ENCODE measurements at places on chromosomes 6 and 20.

DNA sequence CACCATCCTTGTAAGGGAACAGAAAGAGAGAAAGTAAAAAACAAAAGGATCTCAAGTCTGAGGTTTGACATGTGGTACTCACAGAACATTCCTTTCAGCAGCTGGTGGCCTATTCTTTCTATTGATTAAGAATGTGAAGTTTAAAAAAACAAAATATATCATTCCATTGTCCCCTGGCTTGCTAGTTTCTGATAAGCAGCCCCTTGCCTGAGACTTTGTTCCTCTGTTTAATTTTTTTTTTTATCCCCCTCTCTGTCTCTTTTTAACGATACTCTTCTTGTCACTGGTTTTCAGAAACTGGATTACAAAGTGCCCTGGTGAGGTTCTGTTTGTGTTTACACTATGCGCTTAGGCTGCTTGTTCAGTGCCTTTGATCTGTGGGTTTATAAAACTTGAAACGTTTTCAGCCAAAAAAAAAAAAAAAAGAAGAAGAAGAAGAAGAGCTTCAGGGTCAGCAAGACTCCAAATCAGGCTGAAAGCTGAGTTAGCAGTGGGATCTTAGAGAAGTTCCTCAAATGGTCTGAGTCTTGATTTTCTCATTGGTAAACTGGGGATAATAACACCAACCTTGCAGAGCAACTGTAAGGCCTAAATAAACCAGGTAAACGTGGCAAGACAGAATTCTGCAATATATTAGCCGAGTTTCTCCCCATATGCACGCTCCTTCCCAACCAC is 45.1 kb upstream of the SLC22A23 start:
- DNase-seq, result no peak

- no peak for DNase-seq
These were observed 560.4 kb upstream of the SYNCRIP start for GRCh38 chr6:86203044-86203443.

- DNase-seq, result no peak
These were observed 111.0 kb downstream of the TBXT start for GRCh38 chr6:166056637-166057036.

DNA sequence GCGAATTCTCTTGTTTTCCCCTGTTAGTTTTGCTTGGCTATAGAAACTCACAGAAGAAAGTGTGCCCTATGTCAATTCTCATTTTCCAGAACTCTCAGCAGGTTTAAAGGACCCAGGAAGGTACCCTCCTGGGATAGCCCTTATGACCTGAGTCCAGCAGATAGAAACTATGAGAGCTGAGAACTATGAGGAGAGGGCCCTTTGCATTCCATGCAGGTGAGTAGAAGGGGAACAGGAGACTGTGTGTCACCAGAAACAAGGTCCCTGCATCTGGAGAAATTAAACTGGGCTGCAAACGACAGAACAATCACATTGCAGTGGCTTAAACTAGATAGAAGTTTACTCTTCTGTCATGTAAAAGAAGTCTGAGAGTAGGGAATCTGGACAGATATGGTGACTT is 35.7 kb upstream of the SCUBE3 start:
- DNase-seq, result no peak

DNA sequence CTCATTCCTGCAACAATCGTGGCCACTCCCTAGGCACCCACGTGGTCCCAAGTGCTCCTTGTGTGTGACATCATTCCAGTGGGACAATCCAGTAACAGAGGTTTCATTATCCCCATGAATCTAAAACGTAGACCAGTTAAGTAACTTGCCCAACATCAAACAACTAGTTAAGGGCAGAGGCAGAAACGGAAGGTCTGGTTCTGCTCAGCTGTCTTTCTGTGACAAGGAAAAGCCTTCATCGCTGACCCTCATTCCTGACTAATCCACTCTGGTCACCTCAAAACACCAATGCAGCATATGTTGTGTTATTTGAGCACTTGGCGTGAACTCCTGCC is 261.4 kb upstream of the JARID2 start:
- DNase-seq, result no peak

DNA sequence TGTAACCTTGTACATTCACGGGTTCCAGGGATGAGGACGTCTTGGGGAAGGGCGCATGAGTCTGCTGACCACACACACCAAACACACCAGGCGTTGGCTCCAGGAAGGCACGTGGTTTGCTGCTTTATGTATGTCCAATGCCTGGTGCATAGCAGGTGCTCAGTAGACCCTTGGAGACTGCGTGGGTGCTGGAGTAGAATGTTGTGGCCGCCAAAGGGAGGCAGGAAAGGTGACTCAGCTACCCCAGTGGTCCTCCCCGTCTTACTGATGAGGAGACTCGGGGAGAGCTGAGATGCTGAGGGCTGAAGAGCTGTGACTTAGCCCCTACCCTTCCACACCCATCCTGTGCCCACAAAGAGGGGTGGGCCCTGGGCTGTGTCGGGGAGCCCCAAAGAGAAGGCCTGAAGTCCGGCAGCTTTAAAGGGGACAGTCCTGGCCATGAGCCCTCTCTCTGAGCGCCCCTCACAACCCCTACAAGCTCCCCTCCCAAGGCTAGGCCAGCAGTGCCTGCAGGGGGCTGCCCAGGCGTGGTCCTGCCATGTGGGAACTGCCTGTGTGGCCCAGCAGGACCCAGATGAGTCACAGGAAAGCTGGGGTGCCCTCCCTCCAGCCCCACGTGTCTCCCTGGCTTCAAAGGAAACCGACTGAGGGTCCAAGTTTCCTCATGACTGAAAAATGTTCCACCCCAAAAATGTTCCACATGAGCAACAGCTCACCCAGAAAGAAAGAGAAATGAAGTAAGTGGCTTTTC is 28.0 kb upstream of the PTGIS start:
- no peak for DNase-seq

DNA sequence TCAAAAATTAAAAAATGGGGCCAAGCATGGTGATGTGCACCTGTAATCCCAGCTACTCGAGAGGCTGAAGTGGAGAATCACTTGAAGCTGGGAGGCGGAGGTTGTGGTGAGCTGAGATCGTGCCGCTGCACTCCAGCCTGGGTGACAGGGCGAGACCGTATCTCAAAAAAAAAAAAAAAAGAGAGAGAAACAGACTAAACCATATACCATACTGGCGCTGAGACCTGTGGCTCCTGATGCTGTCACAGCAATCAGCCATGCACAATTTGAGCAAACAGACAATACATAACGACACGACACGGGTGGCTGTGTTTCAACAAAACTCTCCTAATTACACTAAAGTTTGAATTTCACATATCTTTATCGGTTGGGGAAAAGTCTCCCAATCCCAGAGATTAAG is 14.9 kb upstream of the CBFA2T2 start:
- DNase-seq, result no peak

- DNase-seq, result no peak
These were observed 38.0 kb downstream of the ELOVL2 start for GRCh38 chr6:11006061-11006460.

DNA sequence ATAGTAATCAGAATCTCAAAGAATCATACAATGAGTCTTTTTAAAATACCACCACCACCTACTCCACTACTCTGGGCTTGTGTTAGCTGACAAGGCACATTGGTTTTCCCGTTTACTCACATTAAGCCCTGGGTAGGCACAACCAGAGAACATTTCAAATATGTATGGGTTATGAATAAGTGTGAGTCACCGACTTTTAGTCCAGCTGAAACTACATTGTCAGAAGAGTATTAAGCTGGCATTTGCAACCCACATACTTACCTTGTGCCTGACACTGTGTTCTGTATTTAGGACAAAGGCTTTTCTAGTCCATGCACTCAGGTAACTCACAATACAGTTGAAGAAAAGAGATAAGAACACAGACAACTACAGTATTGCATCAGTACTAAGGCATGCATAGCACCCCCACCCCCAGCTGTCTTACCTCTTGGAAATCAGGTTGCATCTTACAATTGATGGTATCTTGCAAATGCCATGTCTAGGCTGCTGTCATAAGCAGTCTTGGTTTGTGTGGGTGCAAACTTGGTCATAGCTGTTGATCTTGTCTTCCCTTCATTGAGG is 40.3 kb upstream of the AHI1 start:
- no peak for DNase-seq

DNA sequence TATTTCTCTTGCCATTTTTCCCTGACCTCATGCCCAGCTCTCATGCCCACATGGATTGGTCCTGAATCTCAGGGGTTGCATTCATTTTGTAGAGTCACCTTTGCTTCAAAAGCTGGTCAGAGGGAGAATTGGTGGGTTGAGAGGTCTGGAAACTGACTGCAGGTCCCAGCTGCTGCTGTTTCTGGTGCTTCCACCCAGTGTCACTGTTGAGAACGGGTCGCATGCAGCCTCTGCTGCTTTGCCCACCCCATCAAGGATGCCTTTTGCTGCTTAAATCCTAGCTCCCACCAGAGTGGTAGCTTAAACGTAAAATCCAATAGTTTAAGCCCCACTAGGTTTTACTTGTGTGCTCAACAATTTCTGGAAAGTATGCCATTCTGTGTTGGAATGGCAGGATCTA is 211.4 kb upstream of the TSHZ2 start:
- DNase-seq, result no peak

DNA sequence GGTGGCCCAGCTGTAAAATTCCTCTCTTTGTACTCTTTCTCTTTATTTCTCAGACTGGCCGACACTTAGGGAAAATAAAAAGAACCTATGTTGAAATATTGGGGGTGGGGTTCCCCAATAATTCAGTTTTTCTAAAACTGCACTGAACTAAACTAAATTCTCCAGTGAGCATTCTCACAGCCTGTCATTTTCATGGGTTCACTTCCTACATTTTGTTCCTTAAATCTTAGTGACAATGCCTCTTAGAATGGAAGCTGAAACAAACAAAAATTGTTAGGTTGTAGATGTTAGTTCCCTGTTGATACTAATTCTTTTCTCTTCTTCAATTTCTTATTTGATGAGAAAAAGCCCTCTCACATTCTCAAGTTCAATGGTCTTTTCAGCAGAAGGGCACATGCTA is 35.8 kb upstream of the IFNGR1 start:
- no peak for DNase-seq

DNA sequence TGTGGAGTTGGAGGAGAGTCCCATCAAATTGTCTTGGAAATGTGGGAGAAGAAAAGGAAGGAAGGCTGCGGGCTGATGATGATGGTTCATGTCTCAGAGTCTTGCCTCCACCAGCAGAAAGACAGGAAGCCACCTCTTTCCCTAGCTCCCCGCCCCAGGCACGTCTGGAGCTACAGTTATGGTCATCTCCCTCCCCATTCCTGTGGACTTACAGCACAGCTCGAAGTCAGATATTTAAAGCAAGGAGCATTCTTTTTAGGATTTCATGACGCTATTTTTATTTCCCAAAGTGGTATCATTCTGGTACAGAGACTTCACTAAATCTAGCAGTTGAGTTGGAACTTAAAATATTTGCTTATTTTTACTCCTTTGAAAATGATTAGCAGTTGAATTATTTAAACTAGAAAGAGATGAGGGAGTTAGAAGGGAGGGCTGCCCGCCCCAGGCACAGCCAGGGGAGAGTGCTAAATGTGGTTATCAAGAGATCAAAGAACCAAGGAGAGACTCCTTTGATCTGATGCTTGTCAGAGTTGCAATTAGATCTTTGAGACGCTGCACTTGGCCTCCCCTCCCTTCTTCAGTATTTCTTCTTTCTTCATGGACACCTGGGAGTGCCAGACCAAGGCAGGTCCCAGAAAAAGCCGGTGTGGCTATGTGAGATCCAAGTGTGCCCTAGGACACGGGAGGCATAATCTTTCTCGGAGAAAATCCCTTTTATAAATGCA is 199.9 kb upstream of the SOX4 start:
- no peak for DNase-seq

- DNase-seq, result no peak
These were observed 275.0 kb upstream of the FLRT3 start for GRCh38 chr20:14612391-14612790.

DNA sequence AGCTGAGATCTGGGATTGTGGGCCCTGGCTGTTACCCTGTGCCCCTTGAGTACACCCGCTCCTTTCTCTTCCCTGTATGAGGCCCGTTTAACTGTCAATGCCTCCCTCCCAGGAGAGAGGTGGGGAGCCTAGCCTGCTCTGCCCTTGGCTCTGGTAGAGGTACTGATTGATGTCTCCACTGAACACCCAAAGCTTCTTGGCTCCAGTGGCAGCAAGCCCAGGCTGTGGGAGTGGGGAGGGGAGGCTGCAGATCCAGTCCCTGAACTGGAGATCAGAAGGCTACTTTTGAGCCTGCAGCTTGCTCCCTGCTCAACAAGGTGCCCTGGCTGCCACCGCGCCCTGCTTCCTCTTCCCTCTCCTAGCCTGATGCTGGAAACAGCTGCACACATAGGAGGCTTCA is 7.5 kb downstream of the LRRC73 start:
- no peak for DNase-seq

GRCh38 chr6:4912559-4912958 is 91.3 kb downstream of the RPP40 start:
- no peak for DNase-seq

GRCh38 chr6:90212274-90212673 is 84.4 kb downstream of the BACH2 start:
- DNase-seq, result no peak

GRCh38 chr6:144667532-144668503 is 382.7 kb downstream of the UTRN start:
- no peak for DNase-seq

DNA sequence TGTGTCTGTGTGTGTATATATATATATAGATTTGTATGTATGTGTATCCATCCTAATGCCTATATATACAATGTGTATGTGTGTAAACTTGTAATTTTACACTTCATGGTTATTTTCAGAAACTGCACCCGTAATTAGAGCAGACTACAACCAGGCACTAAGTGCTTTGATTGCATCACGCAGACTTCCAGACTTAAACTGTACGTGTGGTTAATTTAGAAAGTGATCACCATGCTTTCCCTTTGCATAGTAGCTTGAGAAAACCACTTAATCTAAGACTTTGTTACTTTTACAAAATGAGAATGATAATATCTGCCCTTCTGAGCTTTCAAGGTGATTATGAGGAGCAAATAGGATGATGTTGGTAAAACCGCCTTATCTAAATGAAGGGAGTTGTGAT is 50.1 kb upstream of the E2F3 start:
- DNase-seq, result no peak

DNA sequence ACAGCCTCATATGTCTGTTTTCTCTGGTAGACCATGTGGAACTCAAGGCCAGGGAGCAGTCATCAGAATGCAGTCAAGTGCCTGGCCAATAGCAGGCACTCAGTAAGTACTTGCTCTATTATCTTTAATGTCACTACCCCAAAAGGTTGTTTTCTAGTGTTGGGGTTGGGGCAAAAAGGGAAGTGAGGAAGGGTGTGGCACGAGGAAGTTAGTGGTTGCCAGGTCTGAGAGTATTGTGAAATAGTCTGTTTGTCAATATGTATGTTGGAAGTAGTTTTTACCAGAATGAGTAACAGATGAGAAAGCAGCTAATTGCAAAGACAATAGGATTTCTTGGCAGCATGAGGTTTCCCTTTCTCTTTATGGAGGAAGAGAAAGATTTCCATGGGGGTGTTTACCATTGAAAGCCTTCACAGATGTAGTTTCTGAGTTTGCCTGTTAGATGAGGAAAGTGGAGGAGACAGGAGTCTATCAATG is 59.5 kb upstream of the ARMH2 start:
- DNase-seq, result no peak

DNA sequence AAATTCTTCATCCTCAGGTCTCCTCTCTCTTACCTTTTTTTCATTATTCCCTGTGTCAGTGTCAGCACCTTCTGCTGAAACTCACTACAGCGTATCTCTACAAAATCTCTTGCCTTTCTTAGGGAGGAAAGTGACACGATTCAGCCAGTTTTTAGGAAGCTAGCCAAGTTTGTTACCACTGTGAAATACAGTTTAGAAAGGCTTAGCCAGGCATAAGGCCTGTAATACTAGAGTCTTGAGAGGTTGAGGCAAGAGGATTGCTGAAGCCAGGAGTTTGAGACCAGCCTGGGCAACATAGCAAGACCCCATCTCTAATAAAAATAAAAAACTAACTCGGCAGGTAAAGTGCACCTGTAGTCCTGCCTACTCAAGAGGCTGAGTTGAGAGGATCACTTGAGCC is 16.7 kb downstream of the TAB2 start:
- DNase-seq, result no peak

Data from hypothalamus (tissue), 51 donors.